LNCaP clone FGC (cell line): ENCODE measurements at places on chromosomes 7 and 10.

DNA sequence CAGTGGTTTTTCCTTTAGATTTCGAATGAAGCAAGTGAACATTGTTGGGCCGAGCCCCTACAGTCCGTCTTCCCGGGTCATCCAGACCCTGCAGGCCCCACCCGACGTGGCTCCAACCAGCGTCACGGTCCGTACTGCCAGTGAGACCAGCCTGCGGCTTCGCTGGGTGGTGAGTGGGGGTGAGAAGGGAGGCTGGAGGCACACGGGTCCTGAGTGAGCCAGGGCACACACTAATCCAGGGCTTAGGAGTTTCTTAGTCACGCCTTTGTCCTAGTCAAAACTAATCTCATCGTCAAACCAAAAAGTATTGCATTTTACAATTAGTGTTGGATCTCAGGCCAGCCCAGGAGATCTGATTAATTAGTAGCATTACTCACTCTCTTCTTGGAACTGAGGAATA, 568.8 kb upstream of the FOXK1 start:
- no peak for DNase-seq

- no peak for DNase-seq
Measured at GRCh38 chr7:5295039-5296014, 12.6 kb downstream of the SLC29A4 start.

GRCh38 chr10:33886299-33886698, 551.8 kb upstream of the NRP1 start:
- DNase-seq, result no peak

GRCh38 chr10:133420579-133420978, 3.8 kb downstream of the SPRN start:
- no peak for DNase-seq

DNA sequence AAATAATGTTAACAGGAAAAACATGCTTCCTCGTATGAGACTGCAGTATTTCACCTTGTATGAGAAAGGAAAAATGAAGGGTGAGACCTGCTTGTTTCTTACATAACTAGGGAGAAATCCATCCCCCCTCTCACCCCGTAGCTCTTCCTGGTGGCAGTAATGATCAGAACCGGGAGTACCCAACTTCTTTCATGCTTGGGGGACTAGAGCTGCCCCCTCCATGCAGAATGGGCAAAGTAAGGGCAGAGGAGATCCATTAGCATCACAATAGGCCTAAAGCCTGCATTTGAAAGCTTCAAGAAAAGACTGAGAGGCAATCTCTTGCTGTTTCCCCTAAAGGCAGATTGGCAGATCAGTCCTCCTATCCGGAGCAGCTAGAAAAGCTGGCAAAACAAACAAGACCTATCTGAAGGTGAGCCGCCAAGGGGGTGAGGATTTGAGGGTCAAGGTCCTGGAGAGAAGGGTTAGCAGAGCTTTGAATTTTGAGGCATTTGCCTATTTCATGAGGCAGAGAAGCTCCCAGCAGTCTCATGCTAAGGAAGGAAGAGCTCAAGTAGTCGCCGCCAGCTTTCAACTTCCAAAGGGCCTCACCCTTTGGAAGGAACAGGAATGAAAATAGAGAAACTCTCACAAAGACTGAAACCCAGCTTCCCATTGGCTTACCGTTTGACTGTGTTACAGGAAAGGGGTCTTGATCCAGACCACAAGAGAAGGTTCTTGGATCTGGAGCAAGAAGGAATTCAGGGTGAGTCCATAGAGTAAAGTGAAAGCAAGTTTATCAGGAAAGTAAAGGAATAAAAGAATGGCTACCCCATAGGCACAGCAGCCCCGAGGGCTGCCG, 36.2 kb downstream of the BAG3 start:
- no peak for DNase-seq

DNA sequence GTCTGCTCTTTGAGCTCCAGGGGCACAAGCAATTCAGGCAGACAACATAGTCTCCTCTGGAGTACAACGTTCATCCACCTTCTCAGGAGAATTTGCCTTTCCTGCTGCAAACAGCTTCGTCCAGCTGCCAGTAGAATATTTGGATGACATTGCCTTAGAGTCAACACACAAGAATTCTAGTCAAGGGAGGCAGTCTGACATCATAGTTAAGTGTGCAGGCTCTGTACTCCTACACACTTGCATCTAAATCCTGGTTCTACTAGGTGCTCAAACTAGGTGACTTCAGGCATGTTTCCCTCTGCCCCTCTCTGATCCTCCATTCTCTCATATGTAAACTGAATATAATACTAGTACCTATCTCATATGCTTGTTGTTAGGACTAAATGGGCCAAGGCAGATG, 314.8 kb downstream of the HPSE2 start:
- DNase-seq, result no peak

- no peak for DNase-seq
Measured at GRCh38 chr7:45163692-45164052, 6.1 kb downstream of the RAMP3 start.

GRCh38 chr7:91050677-91051076, 213.6 kb upstream of the FZD1 start:
- no peak for DNase-seq

DNA sequence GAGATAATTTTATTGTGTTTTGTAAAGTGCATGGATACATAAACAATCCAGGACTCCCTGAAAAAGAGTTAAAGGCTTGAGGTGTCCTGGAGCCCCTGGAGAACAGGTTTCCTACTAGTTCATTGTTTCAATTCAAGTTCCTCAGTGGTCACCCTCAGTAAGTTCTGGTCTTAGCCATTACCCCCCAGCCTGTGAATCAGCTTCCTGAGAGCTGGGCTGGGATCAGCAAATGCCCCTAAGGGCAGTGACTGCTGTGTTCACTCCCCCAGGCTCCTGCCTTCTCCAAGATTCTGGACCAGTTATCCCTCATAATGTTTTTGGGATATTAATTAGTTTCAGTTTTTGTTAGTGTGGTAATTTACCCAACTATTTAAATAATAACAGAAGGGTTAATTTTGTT, 151.6 kb upstream of the PRSS58 start:
- DNase-seq, result no peak

DNA sequence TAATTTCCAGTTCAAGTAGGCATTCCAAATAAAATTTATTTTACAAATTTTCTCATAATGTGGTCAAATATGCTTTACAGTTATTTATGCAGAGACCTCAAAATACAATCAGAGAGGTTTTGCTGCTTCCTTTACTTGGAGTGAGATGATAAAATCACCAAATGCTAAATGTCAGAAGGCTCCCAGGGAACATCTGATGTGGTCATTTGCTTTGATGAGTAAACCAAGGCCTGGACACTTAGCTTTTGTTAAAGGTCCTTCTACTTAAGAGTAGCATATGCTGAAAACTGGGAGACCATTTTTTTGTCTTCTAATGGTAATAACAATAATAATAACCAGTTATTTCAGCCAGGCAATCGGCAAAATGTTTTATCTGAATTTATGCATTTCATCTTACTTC, 60.6 kb upstream of the AKR1E2 start:
- DNase-seq, result no peak

GRCh38 chr10:96614515-96614914, 27.7 kb upstream of the TM9SF3 start:
- peak; percentile 23 for DNase-seq

DNA sequence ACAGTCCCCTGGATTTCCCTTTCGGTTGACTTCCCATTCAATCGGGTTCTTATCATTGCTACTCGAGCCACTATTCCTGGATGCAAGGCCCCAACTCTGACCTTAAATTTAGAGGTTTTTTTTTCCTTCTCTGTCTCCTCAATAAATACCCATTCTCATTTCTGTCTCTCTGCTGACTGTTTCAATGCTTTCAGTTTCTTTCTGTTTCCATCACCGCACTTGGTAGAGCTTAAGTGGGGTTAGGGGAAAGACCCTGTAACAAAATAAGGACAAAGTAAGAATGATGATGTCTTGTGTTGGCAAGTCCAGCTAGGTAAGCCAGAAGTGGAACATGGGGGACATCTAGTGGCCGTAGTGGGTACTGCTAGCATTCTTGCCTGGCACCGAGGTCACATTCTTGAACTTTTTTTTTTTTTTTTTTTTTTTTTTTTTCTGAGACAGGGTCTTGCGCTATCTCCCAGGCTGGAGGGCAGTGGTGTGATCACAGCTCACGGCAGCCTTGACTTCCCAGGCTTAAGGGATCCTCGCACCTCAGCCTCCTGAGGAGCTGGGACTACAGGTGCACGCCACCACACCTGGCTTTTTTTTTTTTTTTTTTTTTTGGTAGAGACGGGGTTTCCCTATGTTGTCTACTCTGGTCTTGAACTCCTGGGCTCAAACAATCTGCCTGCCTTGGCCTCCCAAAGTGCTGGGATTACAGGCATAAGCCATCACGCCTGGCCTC, 40.3 kb downstream of the ZC3HC1 start:
- peak; percentile 82 for DNase-seq

GRCh38 chr7:128743112-128743772, 4.1 kb downstream of the CALU start:
- no peak for DNase-seq

DNA sequence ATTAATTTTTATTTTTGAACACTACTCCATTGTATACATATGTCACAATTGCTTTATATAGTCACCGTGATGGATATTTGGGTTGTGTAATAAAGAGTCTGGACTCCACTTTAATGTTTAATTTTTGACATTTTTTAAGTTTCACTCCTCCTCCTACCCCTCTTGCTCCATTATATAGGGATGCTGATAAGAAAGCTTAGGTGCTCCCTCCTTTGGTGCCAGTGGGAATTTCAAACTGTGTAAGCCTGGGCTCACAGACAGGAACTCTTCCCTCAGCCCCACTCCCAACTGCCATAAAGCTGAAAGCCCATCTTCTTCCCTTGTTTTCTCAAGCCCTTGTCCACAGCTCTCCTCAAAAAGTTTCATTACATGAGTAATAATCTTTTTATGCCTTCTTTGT, 47.6 kb downstream of the TWIST1 start:
- DNase-seq, result no peak

- DNase-seq, result peak; percentile 25
Measured at GRCh38 chr10:44478876-44479705, 94.2 kb upstream of the CXCL12 start.

DNA sequence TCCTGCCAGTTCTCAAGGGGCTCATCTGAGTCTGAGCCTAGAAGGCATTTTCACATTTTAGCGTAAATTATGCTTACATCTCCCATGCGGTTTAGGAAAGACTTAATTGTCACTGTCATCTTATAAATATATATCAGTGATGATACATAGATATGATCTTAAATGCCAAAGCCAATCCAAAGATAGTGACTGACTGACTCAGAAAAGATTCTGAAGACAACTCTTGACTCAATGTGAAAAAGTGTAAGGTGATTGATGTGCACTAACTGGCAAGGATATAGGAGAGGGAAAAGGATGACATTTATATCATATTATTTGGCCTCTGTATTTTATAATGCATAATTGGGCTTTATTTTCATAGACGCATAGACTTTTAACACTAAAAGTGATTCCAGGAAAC, 84.9 kb upstream of the LRRN3 start:
- no peak for DNase-seq

DNA sequence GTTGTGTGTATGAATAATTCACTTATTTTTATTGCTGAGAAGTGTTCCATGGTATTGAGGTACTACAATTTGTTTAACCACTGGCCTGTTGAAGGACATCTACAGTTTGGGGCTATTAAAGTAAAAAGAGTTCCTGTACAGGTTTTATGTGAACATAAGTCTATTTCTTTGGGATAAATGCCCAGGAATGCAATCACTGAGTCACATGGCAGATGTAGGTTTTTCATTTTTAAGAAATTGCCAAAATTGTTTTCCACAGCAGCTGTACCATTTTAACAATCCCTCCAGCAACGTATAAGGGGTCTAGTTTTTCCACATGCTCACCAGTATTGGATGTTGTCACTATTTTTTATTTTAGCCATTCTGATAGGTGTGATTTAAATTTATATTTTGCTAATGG, 243.9 kb downstream of the TNS3 start:
- DNase-seq, result no peak

DNA sequence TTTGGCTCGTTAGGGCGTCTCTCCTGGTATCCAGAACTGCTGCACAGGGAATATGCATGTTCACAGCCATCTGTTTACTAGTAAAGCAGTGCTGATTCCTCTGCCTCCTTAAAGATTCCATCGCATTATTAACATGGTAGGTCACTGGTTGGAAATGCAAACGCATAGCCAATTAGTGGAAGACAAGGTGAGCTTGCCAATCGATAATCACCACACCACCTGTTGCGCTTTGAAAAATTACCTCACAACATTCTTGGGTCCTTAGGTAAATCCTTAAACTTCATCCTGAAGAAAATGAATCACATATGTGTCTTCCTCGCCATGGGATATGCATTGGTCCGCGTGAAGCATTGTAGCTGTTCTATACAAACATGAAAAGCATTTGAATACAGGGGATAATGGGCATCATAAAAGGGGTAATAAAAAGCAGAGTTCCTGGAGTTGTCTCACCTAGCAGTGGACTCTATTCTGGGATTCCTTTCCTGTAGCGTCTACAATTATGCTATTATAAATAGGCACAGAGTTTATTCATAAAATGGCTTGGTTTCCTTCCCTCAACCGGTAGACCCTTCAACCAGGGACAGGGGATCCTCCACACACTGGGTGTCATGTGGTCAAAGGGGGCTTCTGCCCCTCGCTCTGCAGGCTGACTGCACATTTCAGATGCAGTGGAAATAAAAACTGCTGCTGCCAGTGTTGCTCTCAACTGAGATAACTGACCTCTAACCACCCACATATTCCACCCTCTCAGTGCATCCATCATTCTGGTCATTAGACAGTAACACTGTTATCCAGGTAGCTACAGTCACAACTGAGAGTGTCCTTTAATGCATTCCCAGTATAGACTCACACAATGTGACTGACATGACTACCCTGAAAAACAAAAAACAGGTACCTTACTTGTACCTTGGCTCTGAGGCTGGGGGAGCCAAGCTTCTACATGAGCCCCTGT, 389.2 kb upstream of the NFE2L3 start:
- DNase-seq, result no peak
